ENCODE measurements at places on chromosomes 13 and 19.

GRCh38 chr13:22454586-22454985, 726.2 kb upstream of the SGCG start:
- no peak for DNase-seq

DNA sequence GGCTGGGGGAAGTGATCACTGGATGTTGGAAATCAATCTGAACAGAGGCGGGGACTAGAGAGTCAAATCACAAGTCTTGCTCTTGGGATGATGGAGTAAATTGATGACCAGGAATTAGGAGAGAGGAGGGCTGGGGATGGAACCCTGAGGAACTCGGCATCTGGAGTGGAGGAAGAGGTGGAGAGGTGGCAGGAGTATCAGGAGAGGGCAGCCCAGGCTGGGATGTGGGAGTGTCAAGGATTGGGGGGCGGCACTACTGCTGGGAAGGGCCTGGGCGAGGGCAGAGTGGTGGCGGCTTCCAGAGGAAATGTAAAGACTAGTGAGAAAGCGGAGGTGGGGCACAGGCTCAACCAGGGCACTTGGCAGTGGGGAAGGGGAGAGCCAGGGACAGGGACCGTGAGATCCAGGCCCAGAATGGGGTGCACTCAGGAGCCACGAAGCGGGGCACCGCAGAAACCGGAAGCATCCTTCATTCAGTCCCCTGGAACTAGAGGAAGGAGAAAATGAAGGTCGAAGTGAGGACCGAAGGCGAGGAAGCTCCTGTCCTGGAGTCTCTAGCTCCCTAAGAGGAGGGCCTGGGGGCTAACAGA, 81.2 kb upstream of the GPR183 start:
- no peak for DNase-seq

DNA sequence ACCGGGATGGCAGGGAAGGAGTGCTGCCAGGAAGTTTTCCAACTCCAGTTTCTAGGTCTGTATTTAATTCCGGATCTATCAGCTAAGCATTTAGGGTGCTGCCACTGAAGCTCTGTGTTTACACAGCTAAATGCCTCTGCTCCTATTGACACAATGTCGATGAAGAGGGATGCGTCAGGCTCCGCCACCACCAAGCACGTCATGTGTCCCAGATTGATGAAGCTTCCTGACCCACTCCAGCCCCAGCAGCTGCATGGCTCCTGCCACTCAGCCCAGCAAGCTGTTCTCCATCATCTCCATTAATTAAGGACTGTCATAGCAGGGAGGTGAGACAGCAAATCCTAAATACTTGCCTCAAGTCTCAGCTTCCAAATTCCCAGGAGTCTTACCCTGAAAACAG, 435.2 kb upstream of the ZNF507 start:
- DNase-seq, result no peak

DNA sequence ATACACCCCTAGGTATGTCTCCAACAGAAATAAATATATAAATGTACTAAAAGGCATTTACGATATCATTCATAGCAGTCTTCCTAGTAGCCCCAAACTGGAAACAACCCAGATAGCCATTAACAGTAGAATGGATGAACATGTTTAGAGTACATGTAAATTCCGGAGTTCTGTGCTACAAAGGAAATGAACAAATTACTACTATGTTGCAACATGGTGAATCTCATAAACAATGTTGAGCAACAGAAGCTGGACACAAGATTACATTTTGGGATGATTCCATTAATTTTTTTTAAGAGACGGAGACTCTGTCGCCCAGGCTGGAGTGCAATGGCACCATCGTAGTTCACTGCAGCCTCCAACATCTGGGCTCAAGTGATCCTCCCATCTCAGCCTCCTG, 5.9 kb upstream of the SLC7A10 start:
- no peak for DNase-seq

DNA sequence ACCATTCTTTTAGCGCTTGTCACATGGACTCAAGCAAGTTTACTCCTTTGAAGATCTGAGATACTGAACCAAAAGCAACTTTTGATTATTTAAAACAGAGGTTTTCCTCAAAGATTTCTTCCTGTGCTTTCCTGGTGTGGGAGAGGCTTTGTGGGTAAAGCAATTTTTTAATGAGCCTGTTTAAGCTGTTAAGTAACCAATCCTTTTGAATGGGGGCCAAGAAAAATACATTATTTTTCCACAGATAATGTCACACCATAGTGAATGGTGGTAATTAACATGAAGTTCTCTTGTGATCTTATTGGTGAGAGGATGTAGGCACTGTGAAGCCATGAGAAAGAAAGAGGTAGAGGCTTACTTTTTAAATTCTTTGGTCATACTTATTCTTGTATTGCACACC, 55.8 kb upstream of the OBI1 start:
- no peak for DNase-seq

- no peak for DNase-seq
Measured at GRCh38 chr19:10808937-10809649, 26.9 kb downstream of the TMED1 start.

- DNase-seq, result no peak
Measured at GRCh38 chr13:32903720-32904119, 112.5 kb upstream of the KL start.

DNA sequence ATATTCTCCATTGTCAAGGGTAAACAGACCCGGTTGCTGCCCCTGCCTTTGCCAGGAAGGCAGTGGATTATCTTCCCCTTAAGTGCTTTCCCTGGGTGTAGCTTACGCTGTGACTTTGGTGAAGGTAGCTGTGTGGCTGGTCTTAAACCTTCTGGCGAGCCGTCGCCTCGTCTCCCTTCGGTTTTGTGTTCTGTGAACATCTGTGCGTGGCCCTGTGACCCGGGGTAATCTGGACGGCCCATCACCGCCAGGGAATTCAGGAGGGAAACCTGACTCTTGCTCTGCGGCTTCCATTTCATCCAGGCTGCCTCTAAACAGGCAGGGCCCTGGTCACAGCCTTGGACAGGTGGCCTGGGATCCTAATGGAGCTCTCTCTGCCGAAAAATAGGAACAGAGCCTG, 78.7 kb downstream of the SHISA2 start:
- DNase-seq, result no peak

DNA sequence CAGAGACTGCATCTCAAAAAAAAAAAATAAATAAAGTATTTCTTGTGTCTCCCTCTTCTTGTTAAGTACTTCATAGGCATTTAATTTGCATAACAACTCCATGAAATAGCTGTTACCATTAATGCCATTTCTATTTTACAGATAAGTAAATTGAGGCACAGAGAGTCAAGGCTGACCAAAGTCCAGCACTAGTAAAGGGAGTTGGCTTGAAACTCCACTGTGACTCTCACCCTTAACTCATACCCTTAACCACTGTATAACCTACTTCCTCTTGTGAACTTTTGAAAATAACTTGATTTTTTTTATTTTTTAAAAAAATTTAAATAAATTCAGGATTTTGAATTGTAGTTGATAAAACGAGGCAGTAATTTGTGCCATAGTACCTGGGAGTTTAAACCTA, 6.0 kb downstream of the GPATCH1 start:
- no peak for DNase-seq

DNA sequence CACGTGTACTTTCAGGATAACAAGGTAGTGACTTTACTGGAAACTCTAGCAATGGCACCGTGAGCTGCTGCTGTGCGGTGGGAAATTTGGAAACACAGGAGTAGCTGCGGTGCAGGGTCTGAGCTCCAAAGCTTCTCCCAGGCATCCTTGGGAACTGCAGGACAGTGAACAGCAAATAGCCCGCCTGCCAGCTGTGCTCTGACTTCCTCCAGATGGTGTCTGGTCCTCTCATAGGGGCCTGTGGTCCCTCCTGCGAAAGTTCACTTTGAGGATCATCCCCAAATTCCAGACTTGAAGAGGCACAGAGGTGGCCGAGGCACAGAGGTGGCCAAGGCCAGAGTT, 287.3 kb upstream of the MAB21L1 start:
- DNase-seq, result no peak

GRCh38 chr13:39955560-39955959, 300.1 kb downstream of the COG6 start:
- DNase-seq, result no peak

GRCh38 chr13:98399756-98400155, 177.2 kb downstream of the STK24 start:
- no peak for DNase-seq

DNA sequence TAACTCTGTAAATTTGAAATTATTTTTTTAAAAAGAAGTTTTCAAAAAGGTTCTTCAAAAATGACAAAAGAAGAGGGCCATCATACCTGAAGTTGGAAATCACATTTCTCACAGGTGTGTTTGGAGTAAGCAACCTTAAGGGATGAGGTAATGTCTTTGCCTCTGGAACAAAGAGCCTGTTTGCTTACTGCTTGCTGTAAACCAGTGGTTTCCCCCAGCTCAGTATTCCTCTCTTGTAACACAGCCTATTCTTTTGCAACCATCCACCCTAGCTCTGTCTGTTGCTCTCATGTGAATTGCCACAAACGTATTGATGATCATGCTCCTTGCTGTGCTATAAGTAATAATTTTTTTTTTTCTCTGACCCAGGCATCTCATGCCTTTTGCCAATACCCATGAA, 38.1 kb downstream of the UCHL3 start:
- no peak for DNase-seq

- DNase-seq, result no peak
Measured at GRCh38 chr19:23817519-23817918, 58.8 kb upstream of the ZNF681 start.

DNA sequence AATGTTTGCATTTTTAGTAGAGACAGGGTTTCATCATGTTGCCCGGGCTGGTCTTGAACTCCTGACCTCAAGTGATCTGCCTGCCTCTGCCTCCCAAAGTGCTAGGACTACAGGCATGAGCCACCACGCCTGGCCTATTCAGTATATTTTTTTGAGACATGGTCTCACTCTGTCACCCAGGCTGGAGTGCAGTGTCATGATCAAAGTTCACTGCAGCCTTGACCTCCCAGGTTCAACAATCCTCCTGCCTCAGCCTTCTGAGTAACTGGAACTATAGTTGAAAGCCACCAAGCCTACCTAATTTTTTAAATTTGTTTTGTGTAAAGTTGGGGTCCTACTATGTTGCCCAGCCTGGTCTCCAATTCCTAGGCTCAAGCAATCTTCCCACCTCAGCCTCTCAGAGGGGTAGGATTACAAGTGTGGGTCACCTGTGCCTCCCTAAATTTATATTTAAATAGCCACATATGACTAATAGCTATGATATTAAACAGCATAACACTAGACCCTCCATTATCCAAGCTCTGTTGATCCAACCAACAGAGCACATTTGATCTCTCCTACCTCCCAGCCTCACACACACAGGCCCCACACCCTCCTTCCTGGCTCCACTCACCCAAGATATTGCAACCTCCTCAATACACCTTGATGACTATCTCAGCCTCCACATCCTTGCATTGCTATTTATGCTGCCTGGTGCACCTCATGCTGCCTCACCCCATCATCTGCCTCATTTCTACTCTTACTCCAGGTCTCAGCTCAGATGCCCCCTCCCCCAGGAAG, 2.1 kb upstream of the CEACAM19 start:
- DNase-seq, result no peak

DNA sequence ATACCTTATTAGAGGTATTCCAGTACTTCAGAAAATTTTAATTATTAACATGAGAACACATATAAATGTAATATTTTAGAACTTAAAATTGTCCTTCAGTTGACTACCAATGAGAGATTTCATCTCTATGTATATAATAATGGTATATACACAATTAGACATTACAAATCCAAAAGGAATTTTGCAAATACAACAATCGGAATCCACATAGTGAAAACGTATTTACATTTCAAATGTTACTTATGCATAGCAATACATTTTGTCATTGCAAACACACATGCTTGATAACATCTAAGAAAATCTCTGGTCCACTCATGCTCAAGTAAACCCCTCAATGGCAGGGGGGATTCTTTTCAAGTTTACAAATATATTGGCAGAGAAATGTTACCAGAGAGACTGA, 2345.2 kb downstream of the PCDH9 start:
- DNase-seq, result no peak

DNA sequence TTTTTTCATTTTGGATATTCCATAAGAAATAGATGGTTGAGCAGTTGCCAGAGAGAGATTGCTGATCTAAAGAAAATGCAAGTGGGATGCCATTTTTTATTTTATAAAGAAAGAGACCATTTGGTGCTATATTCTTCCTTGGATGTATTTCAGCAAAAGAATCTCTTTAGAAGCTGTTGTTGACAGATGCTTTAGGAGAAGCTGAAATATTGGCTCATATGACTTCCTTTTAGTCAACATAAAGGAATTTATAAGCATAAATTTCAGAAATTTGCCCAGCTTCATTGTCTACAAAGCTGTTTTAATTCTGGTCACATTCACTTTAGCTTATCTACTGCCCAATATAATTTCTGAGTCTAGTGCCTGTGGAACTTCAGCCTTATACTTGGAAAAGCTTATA, 36.9 kb downstream of the POLR1D start:
- no peak for DNase-seq

DNA sequence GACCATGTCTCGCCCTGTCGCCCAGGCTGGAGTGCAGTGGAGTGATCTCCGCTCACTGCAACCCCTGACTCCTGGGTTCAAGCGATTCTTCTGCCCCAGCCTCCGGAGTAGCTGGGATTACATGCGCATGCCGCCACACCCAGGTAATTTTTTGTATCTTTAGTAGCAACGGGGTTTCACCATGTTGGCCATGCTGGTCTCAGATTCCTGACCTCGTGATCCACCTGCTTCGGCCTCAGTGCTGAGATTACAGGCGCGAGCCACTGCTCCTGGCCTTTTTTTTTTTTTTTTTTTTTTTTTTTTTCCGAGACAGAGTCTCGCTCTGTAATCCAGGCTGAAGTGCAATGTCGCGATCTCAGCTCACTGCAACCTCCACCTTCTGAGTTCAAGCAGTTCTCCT, 4.9 kb upstream of the KEAP1 start:
- no peak for DNase-seq

- no peak for DNase-seq
Measured at GRCh38 chr13:24617256-24618010, 62.8 kb upstream of the ATP12A start.

- no peak for DNase-seq
Measured at GRCh38 chr19:33063356-33063752, 1.3 kb downstream of the RHPN2 start.

- no peak for DNase-seq
Measured at GRCh38 chr19:1577090-1577928, 9.2 kb upstream of the MEX3D start.

- no peak for DNase-seq
Measured at GRCh38 chr13:52739468-52740071, at the start of gene CNMD. Gene CNMD, minus strand, starts transcription at chr13:52739820. Its CDS starts 119 bp downstream, at chr13:52739701.

DNA sequence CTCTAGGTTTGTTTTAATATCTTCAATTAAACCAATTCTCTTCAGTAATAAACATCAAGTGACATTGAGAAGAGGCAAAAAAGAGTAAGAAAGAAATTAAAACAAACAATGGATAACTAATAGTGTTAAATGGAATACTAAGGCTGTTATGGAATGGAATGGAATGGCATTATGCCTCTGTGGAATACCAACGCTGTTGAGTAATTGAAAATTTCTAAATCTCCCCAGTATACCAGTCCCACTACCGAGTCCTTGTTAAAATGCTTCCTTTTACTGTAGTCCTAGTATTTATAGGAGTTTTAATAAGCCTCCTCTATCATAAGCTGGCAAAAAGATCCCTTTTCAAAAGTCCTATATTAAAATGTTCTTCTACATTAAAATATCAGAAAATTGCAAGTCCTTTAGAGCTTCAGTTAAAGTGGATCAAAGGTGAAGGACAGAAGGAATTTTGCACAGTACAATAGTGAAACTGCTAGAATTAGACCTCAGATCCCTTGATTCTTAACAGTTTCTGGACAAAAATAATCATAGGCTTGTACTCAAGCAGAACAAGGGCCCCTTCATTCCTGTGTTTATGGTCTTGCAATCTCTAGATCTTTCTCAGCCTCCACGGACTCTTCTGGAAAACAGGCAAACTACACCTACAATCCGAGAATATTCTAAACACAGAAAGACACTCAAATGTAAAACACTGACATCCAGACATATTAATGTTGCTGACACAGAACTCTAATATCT, 128.2 kb downstream of the PCDH9 start:
- DNase-seq, result no peak

GRCh38 chr13:97367016-97367822, 66.8 kb upstream of the RAP2A start:
- no peak for DNase-seq
